ENCODE measurements at places on chromosomes 4 and X. TPM values are rescaled to one million over a fixed set of nuclear protein-coding genes. Genes with fewer than 3 reads are reported as not detected.
A peak's percentile ranks its signal among the peaks of the same experiment; 100 is the strongest.

The MAOA gene
- 0.05 TPM for total RNA-seq

- peak within 1 kb of the TSS; percentile 59 for H3K4me3 ChIP-seq
- no peaks in the 10 kb centered on the region for H3K36me3 ChIP-seq
- H3K27me3 ChIP-seq = no peaks in the 10 kb centered on the region
- H3K4me1 ChIP-seq = peaks cover 10% of the 10 kb centered on the region
These were observed at the start of gene PUDP for GRCh38 chrX:7147978-7148854. Gene PUDP (minus strand): TSS chrX:7148153. CDS start chrX:7148113, 40 bp downstream.

- H3K27ac ChIP-seq = no peak overlapping the region
- H3K27me3 ChIP-seq = peaks cover 7% of the 10 kb centered on the region
- peaks cover 13% of the 10 kb centered on the region for H3K4me1 ChIP-seq
- H3K36me3 ChIP-seq = no peaks in the 10 kb centered on the region
- H3K4me3 ChIP-seq = peak overlapping the region; percentile 62
These were observed 3.1 kb downstream of the MAMLD1 start for GRCh38 chrX:150365990-150366911.

The CCDC149 gene
- total RNA-seq = not detected

The S100G gene
- total RNA-seq = not detected

The CRMP1 gene
- 0.10 TPM for total RNA-seq

All from B cell (primary cell).